ENCODE measurements at places on chromosomes 7 and 10.

DNA sequence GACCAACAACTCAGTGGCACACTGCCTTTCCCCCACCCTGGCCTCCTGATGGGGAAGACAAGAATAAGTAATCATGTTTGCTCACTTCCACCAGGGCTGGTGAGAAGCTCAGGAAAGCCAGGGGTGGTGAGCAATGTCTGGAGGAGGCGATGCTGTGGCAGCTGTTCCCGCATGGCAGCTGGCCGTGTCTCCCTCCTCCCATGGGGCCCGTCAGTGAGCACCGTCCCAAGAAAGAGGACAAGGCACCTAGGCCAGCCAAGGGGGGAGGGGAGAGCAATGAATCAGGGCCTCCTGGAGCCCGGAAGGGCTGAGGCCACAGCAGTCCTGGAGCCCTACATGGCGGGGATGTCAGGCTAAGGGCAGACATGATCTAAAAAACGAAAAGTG lies 69.2 kb upstream of the INSIG1 start:
- peak; percentile 21 for DNase-seq

GRCh38 chr7:96562966-96563365 lies 146.7 kb downstream of the SEM1 start:
- no peak for DNase-seq

- DNase-seq: peak; percentile 59
Measured at GRCh38 chr7:129295015-129295423, 70.2 kb downstream of the AHCYL2 start.

GRCh38 chr10:71351628-71352319 lies 32.7 kb downstream of the SLC29A3 start:
- DNase-seq: no peak

GRCh38 chr7:141145630-141145982 lies 71.7 kb downstream of the TMEM178B start:
- no peak for DNase-seq

- peak; percentile 82 for DNase-seq
Measured at GRCh38 chr10:24360282-24361127, 151.6 kb downstream of the KIAA1217 start.

DNA sequence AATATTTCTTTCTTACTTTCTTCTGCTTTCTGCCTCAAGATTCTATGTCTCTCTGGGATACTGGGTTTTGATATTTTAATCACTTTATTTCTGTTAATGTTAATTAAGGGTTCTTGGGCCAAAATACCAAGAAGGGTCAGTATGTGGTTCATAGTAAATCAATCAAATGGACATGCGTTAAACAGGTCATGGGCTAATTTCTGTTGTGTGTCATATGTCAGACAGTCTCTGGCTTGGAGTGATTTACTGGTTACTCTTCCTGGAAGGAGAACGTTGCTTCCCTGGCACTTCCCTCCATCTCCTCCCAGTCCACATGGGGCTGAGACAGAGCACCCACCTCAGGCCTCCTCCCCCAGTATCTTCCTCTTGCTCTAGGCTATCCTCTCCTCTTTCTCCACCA lies 489.1 kb downstream of the SUGCT start:
- no peak for DNase-seq

GRCh38 chr10:129727495-129727894 lies 236.6 kb downstream of the EBF3 start:
- DNase-seq: no peak

GRCh38 chr10:77505431-77506334 lies 131.9 kb downstream of the KCNMA1 start:
- DNase-seq: peak; percentile 64

DNA sequence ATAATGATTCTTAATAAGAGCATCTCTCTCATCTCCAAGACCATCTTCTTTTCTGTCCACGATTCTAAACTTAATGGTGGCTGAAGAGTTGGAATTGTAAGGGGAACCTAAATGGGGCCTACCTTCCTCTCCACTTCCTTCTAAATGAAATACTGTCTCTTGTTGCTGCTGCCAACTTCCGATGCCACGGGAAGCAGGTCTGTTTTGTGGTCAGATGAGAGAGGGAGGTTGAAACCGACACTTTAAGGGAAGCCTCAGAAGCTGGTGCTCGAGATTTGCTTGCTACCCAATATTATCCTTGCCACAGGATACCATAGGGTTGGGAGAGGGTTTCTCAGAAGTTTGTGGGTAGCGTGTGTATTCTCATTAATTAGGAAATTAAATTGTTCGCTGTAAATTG lies 464.1 kb downstream of the SUGCT start:
- no peak for DNase-seq

GRCh38 chr10:44647473-44647872 lies 262.6 kb upstream of the CXCL12 start:
- DNase-seq: no peak

DNA sequence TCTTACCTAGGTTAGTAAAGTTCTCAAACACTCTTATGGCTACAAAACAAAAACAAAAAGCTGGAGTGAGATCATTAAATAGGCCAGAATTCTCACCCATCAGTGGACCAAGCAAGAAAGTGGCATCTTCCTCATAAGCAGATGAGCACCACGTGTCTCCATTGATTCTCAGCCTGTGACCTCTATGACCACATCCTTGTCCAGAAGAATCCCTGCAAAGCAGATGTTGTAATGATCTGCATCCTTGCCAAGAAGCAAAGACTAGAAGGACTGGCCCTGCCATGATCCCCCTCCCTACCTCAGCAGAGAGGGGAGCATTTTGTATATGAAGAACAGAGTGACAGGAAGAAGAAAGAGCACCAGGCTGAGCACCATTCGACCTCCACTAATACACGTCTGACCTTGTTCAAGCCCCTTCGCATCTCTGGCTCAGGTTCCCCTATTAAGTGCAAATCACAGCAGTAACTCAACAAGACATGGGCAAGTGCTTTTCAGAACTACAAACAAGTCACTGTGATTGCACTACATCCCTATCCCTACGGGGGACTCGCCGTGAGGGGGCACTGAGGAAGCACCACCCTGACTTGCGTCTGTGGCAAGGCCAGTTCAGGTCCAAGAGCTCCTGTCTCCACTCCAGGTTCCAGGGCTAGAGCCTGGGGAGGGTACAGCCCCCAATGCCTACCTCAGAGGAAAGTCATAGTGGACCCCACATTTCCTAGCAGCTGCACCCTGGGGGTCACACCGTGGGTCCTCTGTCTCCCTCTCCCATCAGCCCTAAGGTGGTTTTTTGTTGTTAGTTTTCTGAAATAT lies 22.2 kb upstream of the RASSF4 start:
- peak; percentile 17 for DNase-seq

DNA sequence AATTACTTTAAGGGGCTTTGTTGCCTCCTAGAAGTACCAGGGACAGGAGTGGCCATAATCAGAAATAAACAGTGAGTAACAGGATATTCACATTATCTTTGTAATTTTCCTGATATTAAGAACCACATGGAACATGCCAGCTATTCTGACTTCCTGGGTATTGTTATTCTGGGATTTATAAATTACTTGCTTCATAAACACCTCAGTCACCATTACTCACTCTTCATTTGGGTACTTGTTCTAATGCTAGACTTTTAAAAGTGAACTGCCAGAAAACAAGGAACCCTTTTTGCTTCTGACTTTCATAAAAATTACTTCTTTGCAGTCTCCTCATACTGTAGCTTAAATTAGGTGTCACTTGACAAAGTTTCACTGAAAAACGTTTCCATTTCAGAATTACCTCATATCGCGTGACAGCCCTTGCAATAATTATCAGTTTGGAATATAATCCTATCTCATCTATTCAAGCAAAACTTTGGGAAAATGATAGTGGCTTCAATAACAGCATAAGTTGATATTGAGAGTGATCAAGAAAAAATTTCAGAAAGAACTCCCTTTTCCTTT lies 29.8 kb downstream of the CABCOCO1 start:
- no peak for DNase-seq

- DNase-seq: no peak
Measured at GRCh38 chr10:111203615-111204014, 126.8 kb downstream of the ADRA2A start.

All from fibroblast of pulmonary artery (primary cell).